ENCODE measurements at places on chromosomes 16 and 17.

GRCh38 chr17:29109477-29110371 lies 66.8 kb downstream of the PIPOX start:
- no peak for DNase-seq

DNA sequence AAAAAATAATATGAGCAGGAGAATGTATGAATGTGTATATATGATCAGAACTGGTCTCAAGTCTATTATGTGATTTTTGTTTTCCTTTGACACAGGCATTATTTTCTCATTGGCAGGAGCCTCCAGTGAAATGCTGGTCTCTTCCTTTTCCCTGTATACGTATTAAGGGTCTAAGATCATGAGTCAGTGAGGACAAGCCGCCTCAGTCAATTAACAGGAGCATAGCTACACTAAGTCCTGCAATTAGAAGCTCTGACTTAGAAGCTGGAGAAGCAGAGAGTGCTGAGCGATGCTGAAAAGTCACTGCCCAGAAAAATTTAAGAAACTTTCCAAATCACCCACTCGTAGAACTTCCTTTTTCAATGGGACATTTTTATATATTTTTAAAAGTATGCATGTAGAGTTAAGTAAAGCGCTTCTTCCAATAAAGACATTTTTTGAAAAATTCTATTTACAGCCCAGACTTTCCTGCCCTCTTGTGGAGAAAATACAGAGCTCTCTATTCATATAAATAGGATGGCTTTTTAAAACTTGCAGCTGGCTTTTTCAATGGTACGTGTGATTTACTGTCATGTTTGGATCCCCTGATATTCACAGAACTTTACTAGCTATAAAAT lies 70.2 kb upstream of the PSMD7 start:
- DNase-seq: peak; percentile 72

GRCh38 chr16:61324044-61324443 lies 712.2 kb downstream of the CDH8 start:
- no peak for DNase-seq

DNA sequence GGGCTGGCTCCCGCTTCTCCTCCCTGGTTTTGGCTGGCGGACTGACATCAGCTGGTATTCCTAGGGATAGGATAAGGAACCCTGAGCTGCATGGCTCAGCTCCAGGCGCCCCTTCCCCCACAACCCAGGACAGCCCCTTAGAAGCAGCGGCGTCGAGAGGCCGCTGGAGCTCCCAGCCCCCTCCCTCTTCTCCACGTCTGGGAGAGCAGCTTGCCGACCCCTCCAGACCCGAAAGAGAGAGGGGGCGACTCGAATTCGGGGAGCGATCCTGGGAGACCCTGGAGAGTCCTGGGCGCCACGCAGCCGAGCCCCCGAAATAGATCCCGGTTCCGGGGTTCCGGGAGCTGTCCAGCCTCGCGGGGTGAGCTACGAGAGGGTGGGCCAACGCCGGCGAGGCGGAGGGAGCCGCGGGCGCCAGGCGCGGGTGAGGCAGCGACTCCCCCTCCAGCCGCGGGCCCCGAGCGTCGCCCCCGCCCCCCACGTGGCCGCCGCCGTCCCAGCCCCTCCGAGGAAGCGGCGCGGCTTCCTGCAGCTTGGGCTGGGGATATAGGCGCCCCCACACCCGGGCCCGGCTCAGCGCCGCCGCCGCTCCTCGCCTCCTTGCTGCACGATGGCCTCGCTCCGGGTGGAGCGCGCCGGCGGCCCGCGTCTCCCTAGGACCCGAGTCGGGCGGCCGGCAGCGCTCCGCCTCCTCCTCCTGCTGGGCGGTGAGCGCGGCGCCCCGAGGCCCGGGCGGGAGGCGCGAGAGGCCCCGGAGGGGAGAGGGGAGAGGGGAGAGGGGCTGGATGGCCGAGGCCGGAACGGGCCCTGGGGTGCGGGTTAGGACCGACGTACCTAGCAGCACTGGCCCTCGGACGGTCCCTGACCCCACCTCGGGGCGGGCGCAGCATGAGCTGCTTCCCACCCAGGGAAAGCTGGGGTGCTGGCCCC lies at the start of gene RAMP2:
RAMP2 (plus strand) TSS at position 576 of the 930 bp plus-strand sequence; CDS start at position 611, 35 bp downstream.
- DNase-seq: peak; percentile 53

DNA sequence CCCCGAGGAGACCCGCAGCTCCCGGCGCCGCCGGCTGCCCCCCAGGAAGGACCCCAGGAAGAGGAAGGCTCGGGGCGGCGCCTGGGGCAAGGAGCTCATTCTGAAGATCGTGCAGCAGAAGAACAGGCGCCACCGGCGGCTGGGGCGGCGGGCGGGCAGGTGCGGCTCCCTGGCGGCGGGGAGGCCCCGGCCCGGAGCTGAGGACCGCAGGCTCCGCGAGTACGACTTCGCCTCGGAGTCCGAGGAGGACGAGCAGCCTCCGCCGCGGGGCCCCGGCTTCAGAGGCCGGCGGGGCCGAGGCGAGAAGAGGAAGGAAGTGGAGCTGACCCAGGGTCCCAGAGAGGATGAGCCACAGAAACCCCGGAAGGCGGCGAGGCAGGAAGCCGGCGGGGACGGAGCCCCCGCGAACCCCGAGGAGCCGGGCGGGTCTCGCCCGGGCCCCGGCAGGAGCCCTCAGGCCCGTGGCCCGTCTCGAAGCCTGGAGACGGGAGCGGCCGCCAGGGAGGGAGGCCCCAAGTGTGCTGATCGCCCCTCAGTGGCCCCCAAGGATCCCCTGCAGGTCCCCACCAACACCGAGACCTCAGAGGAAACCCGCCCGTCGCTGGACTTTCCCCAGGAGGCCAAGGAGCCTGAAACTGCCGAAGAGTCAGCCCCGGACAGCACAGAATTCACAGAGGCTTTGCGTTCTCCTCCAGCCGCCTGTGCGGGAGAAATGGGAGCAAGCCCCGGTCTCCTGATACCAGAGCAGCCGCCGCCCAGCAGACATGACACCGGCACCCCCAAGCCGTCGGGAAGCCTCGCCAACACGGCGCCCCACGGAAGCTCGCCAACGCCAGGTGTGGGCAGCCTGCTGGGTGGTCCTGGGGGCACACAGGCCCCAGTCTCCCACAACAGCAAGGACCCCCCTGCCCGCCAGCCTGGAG lies 22.3 kb upstream of the ZFPM1 start:
- peak; percentile 42 for DNase-seq

DNA sequence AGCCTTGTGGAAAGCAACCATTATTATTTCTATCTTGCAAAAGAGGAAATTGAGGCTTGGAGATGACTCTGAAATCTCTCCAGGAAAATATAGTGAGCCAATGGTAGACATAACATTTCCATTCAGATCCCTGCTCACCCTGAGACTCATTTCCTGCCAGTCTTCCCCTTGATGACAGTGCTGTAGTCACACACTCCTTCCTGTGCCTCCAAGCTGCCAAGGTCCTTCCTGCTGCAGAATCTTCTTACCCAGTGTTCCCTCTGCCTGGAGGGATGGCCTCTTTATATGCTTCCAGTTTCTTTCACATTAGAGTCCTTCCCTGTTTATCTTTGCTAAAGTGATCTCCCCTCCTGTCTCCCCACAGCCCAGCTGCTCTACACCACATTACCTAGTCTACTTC lies 648.1 kb downstream of the TOX3 start:
- no peak for DNase-seq

GRCh38 chr17:73423159-73423715 lies 111.4 kb upstream of the CDC42EP4 start:
- DNase-seq: no peak

DNA sequence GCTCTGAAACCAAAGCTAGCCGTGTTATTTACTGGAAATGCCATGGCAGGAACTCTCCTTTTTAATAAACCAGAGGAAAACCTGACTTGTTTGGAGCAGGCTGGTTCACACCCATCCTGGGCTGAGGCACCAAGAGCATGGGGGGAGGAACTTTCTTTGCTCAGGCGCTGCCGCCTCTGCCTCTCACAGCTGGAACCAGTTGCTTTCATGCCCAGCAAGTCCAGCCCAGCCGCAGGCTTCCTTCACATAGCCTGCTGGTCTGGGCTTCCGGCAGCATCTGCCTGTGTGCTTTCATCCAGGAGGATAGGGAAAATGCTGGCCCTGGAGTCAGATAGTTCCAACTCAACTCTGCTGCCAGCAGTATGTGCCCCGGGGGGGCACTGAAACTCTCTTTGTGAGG lies 88.1 kb upstream of the ASIC2 start:
- peak; percentile 74 for DNase-seq

DNA sequence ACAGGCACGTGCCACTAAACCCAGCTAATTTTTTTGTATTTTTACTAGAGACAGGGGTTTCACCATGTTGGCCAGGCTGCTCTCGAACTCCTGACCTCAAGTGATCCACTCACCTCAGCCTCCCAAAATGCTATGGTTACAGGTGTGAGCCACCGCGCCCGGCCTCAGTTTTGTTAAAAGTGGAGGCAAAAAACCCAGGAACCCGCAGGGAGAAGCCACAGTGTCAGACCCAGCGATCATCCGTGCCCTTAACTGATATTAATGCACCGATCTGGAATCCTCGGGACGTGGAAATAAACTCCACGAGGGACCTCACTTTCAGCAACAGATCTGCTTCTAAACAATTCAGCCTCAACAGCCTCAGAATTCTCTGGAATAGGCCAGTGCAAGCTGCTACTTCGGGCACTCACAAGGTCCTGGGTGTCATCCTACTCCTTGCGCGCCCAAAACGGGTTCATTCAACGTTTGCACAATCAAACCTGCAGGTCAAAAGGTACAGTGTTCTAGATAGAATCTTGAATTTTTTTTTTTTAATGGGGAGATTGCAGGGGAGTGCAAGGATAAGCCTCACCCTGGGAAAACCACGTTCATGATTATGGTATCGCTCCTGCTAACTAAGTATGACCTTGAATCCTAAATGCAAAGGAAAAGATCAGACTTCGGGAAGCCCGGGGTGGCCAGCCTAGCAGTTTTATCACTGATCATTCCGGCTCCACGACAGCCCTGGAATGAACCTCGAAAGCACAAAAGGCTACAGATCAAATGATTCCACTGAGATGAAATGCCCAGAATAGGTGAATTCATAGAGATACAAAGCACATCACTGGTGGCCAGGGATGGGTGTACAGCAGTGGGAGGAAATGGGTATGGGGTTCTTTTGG lies 22.4 kb downstream of the LITAF start:
- no peak for DNase-seq

DNA sequence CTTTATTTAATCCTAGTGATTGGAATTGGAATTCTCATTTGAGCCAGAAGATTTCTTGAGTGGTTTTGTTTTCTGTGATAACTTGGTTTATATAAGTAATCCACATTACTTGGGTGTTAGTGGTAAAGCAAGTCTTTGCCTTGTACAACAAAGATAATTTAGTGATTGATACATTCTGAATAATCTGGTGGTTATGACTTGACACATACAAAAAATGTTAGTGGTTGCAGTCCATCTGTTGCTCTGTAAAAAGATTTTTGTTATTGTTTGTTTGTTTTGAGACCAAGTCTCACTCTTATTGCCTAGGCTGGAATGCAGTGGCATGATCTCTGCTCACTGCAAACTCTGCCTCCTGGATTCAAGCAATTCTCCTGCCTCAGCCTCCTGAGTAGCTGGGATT lies 13.2 kb downstream of the OMG start:
- no peak for DNase-seq

DNA sequence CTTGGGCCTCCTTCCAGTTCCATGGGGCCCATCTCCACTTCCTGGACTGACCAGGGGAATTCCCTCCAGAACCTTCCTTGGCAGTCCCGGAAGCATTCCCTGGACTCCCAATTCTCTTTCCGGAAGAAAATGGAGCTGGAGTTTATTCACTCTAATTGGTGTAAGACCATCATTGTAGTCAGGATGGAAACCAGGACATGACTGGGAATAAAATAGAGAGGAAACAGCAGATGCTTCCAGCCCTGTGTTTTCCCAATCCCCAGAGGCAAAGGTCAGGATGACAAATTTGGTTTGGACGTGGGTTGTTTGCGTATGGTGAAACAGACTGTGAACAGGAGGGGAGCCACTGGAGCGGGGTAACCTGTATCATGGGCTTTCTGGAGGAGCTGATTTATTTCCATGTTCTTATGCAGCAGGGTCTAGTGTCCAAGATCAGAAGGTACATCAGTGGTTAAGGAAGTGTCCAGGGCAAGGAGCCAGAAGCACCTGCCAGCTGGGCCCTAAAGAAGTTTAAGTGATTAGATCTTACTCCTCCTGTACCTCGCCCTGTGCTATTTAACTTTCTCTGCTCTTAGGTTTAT lies 8.5 kb upstream of the LONP2 start:
- DNase-seq: no peak

GRCh38 chr17:8087075-8087951 lies at the start of gene ALOX12B:
Gene ALOX12B (minus strand): TSS chr17:8087716. CDS start chr17:8087442, 274 bp downstream.
- no peak for DNase-seq

- no peak for DNase-seq
Observed at GRCh38 chr17:49224198-49224996, 6.2 kb downstream of the PHOSPHO1 start.

DNA sequence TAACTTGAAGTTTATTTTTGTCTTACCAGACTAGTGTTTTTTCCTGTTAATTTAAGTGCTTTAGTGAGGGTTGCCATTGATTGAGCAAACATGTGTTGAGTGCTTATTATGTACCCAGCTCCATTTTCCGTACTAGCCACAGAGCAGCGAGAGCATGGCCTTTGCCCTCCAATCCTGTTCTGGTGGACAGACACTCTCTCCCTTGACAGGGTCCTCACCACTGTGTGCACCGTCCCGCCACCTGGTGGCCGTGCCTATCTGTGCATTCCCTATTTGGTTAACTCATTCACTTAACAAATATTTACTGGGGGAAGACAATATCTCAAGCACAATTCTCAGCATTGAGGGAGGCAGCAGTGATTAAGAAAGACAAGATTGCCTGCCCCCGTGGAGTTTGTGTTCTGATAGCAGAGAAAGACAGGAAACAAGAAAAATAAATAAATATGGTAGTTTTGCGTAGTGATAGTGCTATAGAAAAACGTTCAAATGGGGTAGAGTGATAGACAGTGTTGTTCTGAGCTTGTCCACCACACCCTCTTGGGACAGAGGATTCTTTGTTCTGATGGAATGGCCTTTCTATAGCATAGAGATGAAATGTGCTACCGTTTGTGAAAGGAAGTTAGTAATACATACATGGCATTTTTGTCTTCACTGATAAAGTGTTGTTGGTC lies 13.0 kb downstream of the CDH13 start:
- peak; percentile 43 for DNase-seq

GRCh38 chr16:75138636-75139035 lies 9.7 kb upstream of the ZFP1 start:
- no peak for DNase-seq

- DNase-seq: no peak
Observed at GRCh38 chr16:7638306-7638705, 305.7 kb downstream of the RBFOX1 start.

DNA sequence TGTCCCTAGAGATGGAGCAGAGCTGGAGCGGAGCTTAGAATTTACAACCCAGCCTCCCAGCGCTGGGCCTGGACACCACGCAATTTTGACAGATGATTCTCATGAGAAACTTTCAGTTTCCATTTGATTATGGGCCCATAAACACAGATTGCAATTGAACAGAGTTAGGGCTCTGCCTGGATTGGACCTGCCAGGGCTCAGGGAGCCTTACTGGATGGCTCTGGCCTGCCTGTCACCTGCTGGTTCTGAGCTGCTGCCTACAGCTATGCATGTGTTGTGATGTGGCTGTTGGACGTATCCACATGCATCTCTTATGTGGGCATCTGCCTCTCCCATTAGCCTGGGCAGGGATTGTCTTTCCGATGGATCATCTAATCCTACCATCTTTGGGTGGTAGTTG lies 73.4 kb upstream of the SDK2 start:
- no peak for DNase-seq

All from umbilical cord (tissue), 2 donors.